ENCODE measurements at places on chromosomes 13 and 19.

- DNase-seq = peak; percentile 84
These were observed at the start of gene MKNK2 for GRCh38 chr19:2050991-2051772. TSS of gene MKNK2 (minus strand) at chr19:2051244. CDS start at chr19:2050851, 393 bp downstream.

GRCh38 chr19:11404588-11405222 lies 14.4 kb downstream of the RGL3 start:
- no peak for DNase-seq

GRCh38 chr13:107641574-107641973 lies 573.8 kb downstream of the LIG4 start:
- no peak for DNase-seq

GRCh38 chr13:106331116-106331515 lies 204.3 kb downstream of the EFNB2 start:
- no peak for DNase-seq

DNA sequence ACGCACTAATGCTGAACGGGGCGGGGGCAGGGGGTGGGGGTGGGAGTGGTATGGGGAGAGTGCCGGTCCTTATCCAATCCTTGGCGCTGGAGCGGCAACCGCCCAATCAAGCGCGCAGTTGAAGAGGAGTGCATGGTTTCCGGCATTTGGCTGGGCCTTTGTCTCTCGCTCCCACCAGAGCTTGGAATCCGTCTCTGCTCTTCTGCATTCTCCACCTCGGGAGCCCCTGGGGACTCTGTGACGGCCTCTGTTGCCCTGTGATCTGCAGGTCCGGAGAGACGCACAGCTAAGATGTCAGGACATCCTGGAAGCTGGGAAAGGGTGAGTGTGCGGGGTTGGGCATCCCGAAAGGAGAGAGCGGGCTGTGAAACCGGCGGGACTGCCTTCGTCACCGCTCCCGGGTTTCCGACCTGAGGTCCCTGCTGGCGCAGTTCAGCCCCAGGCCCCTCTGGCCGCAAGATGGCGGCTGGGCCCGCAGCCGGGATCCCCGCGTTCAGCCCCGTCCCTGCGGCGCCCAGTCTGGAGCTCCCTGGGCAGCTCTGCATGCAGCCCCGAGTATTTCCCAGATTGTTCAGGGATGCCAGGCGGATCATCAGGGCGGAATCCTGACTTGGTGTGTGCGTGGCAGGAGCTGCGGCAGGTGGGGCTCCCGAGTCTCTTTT lies 53.6 kb upstream of the ZNF254 start:
- DNase-seq = peak; percentile 81

DNA sequence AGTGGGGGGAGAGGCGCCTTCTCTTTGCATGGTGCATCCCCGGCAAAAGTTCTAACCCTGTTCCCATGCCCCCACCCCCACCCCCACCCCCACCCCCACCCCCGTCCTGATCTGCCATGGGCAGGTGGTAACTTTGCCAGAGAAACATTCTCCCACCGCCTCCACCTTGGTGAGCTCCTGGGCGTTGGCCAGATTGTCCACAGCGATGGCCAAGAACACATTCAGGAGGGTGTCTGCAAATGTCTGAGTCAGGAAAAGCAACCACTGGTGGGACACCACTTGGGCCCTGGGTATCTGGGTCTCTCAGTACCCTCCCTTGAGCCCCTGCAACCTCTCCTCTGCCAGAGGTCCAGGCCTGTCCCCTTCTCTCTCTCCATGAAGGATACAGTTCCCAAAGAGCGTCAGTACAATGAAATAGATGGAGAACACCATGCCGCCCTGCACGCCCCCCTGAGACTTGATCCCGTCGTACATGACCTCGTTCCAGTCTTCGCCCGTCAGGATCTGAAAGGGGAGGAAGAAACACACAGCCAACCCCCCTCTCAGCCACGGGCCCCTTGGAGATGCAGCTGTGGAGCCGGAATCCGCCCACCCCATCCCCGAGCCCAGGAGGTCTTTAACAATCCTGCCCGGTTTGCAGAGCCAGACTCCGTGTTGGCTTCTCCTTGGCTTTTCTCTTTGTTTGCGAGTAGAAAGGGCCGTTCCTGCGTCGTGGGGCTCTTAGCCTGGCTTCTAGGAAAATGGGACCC lies 153.3 kb downstream of the IER2 start:
- no peak for DNase-seq

GRCh38 chr13:38570706-38571105 lies 116.2 kb upstream of the FREM2 start:
- DNase-seq = no peak

DNA sequence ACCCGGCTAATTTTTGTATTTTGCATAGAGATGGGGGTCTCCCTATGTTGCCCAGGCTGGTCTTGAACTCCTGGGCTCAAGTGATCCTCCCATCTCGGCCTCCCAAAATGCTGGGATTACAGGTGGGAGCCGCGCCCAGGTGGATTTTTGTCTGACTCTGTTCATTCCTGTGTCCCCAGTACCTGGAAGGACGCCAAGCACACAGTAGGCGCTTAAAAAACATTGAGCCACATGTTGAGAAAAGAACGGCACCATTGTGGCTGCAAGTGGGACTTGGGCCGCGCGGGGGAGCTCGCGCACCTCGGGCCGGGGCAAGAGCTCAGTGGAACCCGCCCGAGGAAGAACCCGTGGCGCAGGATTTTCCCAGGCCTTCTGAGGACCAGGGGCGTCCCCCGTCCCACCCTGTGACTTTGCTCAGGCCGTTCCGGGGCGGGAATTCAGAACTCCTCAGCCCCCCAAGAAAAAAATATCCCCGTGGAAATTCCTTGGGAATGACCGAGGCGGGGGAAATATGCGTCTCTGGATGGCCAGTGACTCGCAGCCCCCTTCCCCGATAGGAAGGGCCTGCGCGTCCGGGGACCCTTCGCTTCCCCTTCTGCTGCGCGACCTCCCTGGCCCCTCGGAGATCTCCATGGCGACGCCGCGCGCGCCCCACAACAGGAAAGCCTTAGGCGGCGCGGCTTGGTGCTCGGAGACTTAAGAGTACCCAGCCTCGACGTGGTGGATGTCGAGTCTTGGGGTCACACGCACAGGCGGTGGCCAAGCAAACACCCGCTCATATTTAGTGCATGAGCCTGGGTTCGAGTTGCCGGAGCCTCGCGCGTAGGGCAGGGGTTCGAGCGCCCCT lies 1.4 kb upstream of the ICAM1 start:
- DNase-seq = peak; percentile 83

DNA sequence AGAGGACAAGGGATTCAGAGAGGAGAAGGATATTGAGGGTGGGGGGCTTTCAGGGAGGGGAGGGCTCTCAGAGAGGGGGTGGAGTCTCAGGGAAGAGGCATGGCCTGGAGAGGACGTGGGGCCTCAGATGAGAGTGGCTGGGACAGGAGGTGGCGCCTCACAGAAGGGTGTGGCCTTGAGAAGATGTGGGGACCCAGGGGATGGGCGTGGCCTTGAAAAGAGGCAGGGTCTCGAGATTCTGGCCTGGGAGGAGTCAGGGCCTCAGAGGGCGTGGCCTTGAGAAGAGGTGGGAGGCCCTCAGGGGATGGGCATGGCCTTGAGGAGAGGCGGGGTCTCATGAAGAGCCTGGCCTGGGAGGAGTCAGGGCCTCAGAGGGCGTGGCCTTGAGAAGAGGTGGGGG lies 23.7 kb upstream of the TNFSF14 start:
- no peak for DNase-seq

- no peak for DNase-seq
These were observed 260.0 kb downstream of the NDFIP2 start for GRCh38 chr13:79740991-79741390.

GRCh38 chr13:75968103-75968838 lies 332.1 kb downstream of the LMO7 start:
- DNase-seq = no peak

DNA sequence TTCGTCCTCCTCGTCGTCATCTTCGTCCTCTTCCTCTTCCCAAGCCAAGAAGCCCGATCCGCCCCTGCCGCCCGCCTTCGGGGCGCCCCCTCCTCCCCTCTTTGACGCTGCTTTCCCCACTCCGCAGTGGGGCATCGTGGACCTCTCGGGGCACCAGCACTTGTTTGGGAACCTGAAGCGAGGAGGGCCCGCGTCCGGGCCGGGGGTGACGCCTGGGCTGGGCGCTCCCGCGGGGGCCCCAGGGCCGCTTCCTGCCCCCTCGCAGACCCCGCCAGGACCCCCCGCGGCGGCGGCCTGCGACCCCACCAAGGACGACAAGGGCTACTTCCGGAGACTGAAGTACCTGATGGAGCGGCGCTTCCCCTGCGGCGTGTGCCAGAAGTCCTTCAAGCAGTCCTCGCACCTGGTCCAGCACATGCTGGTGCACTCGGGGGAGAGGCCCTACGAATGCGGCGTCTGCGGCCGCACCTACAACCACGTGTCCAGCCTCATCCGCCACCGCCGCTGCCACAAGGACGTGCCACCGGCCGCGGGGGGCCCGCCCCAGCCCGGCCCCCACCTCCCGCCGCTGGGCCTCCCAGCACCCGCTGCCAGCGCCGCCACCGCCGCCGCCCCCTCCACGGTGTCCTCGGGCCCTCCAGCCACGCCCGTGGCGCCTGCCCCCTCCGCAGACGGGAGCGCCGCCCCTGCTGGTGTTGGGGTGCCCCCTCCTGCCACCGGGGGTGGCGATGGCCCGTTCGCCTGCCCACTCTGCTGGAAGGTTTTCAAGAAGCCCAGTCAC lies 8.7 kb downstream of the ZNF865 start:
- DNase-seq = no peak

DNA sequence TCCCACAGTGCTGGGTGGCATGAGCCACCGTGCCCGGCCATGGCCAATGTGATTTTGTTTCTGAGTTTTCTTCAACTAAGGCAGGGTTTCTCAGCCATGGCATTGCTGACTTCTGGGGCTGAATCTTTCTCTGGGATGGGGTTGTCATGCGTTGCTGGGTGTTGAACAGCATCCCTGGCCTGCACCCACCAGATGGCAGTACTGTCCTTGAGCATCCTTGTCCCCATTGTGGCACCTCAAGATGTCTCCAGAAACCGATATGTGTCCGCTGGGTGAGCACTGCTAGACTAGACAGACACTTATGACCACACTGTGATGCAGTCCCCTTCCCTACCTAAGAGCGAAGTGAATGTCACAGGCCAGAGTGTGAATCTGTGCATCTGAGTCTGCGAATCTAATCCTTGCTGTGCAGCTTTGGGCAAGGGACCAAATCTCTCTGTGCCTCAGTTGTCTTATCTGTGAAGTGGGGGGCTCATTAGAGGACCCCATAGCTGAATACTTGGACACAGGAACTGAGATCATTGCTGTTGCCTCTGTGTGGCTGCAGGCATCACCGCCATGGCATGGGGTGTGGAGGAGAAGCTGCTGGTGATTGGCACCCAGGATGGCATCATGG lies 50.3 kb upstream of the SIN3B start:
- peak; percentile 39 for DNase-seq

GRCh38 chr13:92103689-92104153 lies 705.3 kb downstream of the GPC5 start:
- DNase-seq = no peak

DNA sequence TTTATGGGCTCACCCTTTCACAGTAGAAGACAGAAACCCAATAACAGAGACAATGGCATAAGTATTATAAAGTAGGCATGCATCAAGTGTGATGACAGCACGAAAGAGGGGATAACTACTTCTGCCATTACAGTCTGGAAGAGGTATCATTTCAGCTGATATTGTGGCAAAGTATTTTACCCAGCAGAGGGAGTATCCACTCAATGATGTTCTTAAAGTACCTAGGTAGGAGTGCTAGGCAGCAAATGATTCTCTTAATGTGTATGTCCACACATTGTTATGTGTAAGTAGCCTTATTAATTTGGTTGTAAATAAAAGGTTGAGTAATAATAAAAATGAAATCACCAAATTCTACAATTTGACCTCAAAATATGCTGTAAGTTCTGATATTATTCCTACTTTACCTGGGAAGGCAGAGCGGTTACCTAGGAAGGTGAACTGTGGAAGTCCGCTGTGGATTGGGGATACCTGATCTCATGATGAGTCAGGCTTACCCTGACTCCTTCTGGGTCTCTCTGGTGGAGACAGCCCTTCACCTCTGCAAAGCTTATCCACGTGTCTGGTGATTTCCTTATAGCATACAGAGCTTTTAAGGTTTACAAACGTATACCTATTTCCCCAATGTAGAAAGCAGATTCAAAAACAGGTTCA lies 4.1 kb upstream of the UBAC2 start:
- DNase-seq = no peak

DNA sequence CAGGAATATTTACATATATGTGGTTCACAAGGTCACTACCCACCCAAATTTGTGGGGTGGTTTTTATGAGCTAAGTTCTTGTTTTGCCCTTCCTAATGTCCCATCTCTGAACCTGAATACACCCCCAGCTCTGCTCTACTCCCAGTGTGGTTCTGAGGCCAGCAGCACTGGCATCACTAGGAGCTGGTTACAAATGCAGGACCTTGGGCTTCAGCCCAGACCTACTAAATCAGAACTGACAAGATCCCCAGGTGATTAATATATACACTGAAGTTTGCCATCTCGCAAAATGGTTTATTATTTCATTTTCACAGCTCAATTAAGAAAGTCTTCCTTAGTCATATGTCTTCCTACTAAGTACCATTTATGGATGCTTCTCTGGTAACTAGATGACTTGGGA lies 67.9 kb downstream of the FOXO1 start:
- DNase-seq = no peak

- DNase-seq = no peak
These were observed 4.4 kb downstream of the DOCK6 start for GRCh38 chr19:11257846-11258380.
